ENCODE measurements at places on chromosomes 5 and 9.
A peak's percentile ranks its signal among the peaks of the same experiment; 100 is the strongest.

DNA sequence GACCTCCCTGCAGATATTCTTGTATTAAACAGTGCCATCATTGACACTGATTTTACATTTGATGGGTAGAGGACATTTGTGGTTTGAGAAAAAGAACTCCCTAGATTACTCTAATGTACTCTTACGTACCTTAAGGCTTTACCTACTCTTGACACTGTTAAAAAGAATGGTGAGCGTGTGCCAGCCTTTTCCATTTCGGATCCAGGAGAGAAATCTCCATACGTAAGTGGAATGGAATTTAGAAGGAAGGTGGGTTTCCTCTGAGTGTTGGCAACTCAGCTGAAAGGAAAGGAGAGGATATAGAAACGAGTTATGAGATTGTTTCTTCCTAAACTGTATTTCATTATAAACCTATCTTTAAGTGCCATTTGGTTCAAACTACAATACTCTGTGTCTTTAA is 40.9 kb downstream of the TNPO1 start:
- DNase-seq, result no peak

GRCh38 chr5:152331006-152331405 is 74.1 kb downstream of the NMUR2 start:
- no peak for DNase-seq

DNA sequence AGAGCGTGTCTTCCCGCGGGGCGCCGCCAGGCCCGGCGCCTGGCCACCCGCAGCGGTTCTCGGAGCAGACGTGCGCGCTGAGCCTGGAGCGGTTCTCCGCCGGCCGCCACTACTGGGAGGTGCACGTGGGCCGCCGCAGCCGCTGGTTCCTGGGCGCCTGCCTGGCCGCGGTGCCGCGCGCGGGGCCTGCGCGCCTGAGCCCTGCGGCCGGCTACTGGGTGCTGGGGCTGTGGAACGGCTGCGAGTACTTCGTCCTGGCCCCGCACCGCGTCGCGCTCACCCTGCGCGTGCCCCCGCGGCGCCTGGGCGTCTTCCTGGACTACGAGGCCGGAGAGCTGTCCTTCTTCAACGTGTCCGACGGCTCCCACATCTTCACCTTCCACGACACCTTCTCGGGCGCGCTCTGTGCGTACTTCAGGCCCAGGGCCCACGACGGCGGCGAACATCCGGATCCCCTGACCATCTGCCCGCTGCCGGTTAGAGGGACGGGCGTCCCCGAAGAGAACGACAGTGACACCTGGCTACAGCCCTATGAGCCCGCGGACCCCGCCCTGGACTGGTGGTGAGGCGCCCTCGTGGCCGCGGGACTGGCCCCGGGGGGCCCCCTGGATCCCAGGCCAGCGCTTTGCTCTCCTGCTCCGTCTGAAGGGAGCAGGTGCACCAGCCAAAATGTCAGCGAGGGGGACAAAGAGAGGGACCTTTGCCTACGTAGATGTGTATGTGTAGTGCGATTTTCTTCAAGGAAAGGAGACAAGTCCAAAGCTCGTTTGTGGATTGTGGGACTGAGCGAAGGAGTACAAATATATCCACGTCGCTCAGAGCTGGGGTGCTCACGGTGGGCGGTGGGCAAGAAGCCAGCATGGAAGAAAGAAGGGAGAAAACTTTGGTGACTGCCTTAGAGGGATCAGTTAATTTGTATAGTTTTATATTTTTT is 19.5 kb downstream of the BTNL9 start:
- peak; percentile 41 for DNase-seq

- DNase-seq, result peak; percentile 25
Observed at GRCh38 chr5:76083555-76084495, 642 bp downstream of the SV2C start.

GRCh38 chr5:125140855-125141254 is 394.4 kb upstream of the ZNF608 start:
- DNase-seq, result no peak

GRCh38 chr5:65141493-65141892 is 340.2 kb downstream of the ADAMTS6 start:
- no peak for DNase-seq

- DNase-seq, result no peak
Observed at GRCh38 chr5:79795764-79796398, 106.2 kb downstream of the CMYA5 start.

DNA sequence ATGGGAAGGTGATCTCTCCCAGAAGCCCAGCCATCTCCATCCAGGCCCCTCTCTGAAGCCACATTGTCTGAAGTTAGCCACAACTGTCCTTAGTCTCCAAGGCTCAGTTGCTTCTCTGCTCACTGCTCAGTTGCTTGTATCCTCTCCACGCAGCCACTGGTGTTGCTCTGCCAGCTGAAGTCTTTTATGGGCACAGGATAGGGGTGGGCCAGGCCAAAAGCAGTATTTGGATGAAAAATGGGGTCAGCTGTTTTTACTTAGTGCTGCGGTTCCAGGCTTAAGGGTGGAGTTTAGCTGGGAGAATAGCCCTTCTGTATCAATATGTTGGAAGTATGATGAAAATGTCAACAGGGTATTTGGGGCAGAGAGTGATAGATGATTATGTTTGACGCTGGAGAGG is 168.8 kb upstream of the PPP1R2B start:
- no peak for DNase-seq

- DNase-seq, result no peak
Observed at GRCh38 chr5:61919920-61920319, 386.1 kb upstream of the KIF2A start.

DNA sequence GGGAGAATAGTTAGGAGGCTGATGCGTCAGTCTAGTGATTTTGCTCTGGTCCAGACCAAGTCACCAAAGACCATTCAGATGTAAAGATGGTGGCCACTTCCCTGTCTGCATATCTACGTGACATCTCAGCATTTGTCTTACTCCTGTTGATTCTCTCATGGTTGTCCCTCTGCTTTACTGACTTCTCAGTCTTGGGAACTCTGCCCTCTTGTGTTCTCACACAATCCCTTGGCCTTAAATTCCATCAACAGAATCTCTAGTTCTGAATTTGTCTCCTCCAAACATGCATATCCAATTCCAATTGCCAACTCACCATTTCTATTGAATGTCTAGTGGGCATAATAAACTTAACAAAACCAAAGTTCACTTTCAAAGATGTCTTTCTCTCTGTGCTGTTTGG is 147.8 kb downstream of the SLC24A2 start:
- DNase-seq, result no peak

GRCh38 chr5:127079994-127080491 is 6.7 kb upstream of the C5orf63 start:
- no peak for DNase-seq

GRCh38 chr5:67163231-67163756 is 33.3 kb downstream of the CD180 start:
- no peak for DNase-seq

DNA sequence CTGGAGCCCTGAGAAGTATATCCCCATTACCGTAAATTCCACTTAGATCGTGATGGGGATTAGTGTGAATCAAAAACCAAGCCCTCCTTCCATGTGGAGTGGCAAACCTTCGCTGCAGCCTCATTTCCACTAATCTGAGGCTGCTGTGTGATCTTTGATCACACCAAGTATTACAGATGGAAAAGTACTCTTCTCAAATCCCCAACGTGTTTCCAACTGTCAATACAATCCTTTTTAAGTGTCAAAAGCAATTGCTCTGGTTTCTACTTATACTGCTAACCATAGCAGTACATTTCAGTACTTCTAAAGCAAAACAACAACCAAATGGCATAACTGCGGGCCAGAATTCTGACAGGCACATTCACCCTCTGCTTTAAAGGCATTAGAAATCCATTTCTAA is 307.7 kb upstream of the ADAMTS16 start:
- no peak for DNase-seq

- no peak for DNase-seq
Observed at GRCh38 chr5:172542651-172543131, 88.4 kb upstream of the SH3PXD2B start.

GRCh38 chr9:123011878-123012528 is 21.5 kb upstream of the GPR21 start:
- DNase-seq, result no peak

DNA sequence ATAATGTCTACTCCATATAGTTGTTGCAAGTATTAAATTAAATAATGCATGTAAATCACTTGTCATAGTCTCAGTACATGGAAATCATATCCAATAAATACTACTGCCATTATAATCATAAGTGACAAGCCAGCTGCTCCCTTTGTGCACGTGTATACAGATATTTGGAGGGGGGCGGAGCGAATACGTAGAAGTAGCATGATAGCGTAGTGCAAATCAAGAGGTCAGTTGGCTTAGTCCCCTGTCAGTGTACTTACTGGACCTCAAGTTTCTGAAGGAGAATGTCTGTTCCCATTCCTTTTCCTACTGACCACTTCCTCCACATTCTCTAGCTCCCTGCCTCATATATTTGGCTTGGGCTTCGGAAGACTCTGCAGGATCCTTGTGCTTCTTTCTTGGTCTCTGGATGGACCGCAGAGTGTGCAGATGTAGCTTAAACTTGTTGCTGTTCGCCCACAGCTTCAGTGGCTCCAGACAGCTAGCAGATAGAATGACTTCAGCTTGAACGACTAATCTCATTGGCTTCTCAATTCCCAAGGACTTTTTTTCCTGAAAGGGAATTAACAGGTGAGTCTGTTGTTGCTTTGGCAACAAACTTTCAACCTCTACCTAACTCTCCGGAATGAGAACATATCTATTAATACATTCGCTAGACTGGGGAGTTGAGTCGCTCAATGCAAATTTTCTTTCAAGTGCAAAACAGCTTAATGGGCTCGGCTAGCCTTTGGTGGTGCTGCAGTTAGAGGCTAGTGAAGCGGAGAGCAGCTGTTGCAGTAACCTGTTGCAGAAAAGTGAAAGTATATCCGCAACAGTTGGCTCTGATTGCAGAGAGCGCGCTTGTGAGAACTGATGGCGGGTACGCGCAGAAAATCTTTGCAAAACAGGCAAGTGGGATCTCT is at the start of gene PCDHB1:
PCDHB1 (plus strand) TSS at position 753 of the 899 bp plus-strand sequence; CDS start at position 850, 97 bp downstream.
- no peak for DNase-seq

DNA sequence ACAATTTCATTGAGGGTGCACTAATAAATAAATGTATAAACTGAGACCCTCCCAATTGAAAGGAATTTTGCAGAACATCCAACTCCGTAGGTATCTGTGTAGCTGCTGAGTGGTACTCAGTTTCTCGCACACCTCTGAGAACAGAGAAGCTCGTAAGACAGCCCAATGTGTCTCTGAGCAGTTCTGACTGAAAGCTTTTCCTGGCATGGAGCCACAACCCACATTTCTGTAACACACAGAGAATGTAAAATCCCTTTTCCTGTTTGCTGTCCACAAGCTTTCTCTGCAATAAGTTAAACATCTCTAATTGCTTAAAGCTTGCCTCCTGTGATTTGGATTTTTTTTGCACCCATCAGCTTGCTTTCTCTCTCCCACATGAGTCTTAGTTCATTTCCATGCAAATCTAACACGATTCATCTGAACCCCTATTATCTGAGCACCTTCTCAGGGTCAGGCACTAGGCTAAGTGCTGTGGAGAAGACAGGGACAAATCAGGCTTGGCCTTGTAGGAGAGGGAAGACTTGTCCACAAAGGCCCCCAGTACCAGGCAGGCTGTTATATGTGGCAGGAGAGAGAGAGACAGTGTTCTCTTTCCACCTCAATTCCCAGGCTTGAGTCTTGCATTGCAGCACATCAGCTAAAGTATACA is 44.2 kb upstream of the COL15A1 start:
- DNase-seq, result no peak

DNA sequence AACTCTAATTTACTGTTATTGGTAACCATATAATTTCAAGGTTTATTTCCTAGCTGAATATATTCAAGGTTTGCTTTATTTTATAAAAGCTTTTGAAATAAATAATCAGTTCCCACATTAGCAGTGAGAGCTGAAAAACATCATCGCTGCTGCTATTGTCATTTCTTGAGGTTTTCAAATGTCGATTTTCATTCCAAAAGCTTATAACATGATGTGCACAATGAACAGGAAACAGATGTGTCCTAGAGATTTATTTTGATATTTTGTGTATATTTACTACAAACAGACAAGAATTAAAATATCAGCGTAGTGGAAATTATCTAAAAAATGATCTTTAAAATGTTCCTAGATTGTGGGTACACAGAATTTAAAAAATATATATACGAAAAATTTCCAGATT is 10.5 kb upstream of the ITGA1 start:
- no peak for DNase-seq

DNA sequence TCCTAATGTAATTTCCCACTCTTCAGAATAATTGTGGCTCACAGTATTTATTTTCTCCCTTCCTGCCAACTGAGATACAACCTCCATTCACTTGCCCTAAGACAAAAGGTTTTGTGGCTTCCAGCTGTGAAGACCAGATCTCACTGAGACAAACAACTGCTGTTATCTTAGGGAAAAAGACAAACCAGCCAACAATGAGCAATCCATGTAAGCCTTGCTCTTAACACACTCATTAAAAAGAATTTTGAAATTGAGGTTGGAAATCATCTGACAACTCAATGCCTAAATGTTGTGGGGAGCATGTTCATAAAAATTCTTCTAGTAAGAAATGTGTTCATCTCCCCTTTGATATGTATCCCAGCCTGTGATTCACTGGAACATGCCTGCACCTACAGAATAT is 132.9 kb downstream of the ADAMTSL1 start:
- no peak for DNase-seq

GRCh38 chr5:128254789-128255188 is 171.2 kb downstream of the SLC12A2 start:
- DNase-seq, result no peak

DNA sequence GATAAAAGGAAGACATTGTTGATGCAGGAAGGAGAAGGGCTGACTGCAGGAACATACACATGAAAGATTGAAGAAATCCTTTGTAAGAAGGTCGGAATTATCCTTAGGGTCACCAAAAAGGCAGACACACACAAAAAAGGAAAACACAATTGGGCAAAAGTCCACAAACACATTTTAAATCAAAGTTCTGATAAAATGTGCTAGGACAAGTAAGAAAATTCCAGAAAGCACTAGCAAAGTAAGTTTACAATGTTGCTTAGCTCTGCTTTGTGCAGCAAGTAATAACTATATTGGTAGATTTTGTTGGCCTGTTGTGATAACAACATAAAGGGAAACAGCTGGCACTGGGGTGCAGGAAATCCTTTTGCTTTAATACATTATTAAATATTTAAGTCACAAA is 99.8 kb upstream of the VCAN start:
- no peak for DNase-seq

All from endothelial cell (in vitro differentiated cells).